ENCODE measurements at places on chromosomes 1 and 21.

- no peak for DNase-seq
These were observed 337.6 kb upstream of the SNX7 start for GRCh38 chr1:98323906-98324358.

- no peak for DNase-seq
These were observed 17.0 kb upstream of the ITLN2 start for GRCh38 chr1:160971618-160972056.

DNA sequence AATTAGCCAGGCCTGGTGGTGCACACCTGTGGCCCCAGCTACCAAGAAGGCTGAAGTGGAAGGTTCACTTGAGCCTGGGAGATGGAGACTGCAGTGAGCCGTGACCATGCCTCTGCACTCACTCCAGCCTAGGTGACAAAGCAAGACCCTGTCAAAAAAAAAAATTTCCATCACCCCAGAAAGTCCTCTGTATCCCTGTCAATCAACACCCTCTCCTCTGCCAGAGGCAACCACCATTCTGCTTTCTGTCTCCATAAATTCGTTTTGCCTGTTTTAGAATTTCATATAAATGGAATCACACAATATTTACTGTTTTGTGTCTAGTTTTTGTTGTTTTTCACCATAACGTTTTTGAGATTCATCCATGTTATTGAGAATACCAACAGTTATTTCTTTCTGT is 141.6 kb upstream of the SLC45A1 start:
- no peak for DNase-seq

- DNase-seq, result no peak
These were observed 47.6 kb downstream of the LPAR3 start for GRCh38 chr1:84845357-84845756.

DNA sequence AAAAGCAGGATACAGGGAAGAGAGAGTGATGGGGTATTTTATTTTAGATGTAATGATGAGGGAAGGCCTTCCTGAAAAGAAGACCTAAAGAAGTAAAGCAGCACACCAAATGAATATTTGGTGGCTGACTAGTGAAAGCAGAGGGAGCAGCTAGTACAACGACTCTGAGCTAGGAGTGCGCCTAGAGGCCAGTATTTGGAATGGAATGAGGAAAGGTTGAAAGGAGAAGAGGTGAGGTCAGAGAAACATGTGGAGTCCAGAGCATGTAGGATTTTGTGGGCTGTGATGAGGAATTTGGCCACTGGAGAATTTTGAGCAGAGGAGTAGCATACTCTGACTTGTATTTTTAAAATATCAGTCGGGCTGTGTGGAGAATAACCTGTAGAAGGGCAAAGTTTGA is 11.8 kb upstream of the RPL5 start:
- DNase-seq, result no peak

DNA sequence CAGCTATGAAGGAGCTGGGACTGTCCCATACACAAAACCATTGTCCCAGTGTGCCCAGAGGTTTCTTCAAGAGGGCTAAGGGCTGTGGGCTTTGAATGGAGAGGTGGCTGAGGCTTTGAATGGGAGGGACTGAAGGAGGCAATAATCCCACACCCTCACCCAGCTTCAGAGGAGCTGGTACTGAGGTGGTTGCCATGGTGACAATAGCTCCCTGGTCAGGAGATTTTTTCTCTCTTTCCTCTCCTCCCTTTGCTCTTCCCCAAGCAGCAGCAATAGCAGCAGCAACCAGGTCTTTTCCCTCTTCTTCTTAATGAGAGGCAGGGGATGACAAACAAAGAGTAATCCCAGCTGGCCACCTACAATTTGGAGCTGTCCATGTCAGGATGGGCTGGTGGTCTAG is 1.6 kb downstream of the HPCAL4 start:
- DNase-seq, result no peak

GRCh38 chr1:17137441-17137840 is 18.2 kb upstream of the PADI2 start:
- no peak for DNase-seq

- DNase-seq, result no peak
These were observed 14.9 kb downstream of the TCP10L start for GRCh38 chr21:32570456-32570855.

DNA sequence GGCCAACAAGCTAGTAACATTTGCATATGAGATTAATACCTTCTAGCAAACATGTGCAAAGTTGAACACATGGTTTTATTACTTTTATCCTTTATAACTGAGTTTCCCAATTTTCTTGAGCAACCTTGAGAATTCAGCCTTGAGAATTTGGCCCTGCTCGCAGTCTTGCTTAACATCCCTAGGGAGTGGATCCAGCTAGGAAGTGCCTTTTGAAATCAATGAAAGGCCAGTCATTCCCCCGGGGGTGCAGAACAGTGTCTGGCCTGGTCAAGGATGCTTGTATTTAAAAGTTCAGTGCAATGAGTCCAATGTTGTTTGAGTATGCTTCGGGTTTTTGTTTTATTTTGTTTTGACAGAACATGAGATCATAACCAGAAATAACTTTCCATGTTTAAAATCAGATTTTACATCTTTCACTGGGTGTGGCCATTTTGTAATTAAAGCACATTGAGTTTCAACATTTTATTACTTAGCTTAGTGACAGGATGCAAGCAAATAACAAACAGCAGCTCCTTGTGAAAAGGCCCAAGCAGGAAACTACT is 16.7 kb downstream of the PALMD start:
- no peak for DNase-seq

GRCh38 chr1:76006234-76006633 is 68.3 kb upstream of the ST6GALNAC3 start:
- no peak for DNase-seq

GRCh38 chr1:7856345-7856744 is 3.5 kb upstream of the UTS2 start:
- no peak for DNase-seq

DNA sequence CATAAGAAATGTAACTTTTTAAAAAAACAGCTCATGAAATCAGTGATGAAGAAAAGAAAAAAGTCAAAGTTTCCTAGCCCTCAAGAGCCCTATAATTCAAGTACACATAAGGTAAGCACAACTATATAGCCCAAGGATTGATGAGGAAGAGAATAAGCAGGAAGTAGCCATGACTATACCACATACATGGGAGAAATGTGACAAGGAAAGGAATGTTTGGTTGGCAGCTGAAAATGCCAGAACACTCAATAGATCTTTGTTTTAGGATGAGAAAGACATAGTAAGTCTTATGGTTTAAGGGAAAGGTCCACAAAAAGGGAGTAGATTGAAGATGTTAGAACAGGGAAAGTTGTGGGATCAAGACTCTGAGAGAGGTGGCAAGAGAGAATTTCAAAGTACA is 5.7 kb downstream of the DOCK7 start:
- DNase-seq, result no peak

DNA sequence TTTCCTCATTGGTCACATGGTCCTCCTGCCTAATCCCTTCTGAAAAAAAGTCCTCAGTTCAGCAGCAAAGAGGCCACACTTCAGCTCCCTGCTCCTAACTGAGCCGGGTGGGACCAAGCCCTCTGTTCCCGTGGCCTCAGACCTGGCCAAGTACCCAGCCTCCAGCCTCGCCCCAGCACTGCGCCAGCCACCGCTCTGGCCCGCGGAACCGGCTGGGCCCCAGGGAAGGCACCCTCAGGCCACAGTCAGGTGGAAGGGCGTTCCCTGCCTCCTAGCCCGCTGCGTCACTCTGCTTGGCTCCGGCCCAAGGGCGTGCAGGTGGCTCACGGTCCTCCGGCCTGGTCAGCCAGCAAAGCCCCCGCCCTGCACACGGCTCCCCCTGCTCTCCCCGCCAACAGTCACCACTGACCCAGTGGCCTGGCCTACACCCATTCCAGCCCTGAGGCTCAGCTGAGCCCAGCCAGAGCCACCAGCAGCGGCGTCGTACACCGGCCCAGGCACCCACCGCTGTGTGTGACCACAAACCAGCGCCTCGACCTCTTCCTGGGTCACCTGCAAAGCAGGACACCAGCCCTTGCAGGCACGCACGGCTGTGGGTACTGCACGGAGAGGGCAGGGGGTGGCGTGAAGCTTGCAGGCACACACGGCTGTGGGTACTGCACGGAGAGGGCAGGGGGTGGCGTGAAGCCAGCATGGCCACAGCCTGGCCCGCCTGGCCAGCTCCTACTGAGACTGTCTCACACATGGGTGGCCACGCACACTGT is 19.4 kb downstream of the NADK start:
- no peak for DNase-seq

- DNase-seq, result no peak
These were observed 19.6 kb downstream of the CA6 start for GRCh38 chr1:8965121-8965820.

DNA sequence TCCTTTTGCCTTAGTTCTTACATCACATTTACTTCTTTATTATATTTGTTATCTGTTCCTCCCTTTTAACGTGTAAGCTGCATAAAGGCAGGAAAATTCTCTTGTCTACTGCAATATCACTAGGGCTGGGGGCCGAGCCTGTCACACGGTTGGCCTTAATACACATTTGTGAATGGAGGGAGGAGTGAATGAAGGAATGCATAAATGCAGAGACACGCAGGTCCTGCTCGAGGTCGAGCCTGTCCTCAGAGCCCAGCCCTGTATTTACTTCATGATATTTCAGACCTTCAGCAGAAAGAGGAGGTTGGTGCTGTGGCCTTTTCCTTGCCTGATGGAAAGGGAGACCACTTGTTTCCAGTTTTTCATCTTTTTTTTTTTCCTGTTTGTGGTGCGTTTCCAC is 671.3 kb downstream of the PTPRU start:
- DNase-seq, result no peak

DNA sequence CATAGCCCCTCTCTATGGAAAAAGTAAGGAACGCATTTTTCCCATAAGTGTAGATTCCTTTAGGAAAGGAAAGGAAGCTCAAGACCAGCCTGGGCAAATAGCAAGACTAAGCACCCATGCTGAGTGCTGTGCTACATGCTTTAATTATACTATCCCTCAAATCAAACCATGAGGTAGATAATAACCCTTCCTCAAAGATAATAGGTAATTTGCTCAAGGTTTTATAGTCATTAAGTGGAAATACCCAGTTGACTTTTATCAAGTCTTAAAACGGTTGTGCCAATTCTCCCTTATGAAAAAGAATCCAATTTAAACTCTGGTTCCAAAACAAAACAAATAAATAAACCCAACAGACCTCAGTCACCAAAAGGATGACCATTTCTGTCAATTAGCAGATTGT is 3.4 kb downstream of the KIAA0319L start:
- no peak for DNase-seq

DNA sequence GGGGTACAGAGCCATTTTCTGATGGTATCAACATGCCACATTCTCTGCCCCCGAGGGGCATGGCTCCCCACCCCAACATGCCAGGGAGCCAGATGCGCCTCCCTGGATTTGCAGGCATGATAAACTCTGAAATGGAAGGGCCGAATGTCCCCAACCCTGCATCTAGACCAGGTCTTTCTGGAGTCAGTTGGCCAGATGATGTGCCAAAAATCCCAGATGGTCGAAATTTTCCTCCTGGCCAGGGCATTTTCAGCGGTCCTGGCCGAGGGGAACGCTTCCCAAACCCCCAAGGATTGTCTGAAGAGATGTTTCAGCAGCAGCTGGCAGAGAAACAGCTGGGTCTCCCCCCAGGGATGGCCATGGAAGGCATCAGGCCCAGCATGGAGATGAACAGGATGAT is 50.6 kb downstream of the ACP6 start:
- no peak for DNase-seq

DNA sequence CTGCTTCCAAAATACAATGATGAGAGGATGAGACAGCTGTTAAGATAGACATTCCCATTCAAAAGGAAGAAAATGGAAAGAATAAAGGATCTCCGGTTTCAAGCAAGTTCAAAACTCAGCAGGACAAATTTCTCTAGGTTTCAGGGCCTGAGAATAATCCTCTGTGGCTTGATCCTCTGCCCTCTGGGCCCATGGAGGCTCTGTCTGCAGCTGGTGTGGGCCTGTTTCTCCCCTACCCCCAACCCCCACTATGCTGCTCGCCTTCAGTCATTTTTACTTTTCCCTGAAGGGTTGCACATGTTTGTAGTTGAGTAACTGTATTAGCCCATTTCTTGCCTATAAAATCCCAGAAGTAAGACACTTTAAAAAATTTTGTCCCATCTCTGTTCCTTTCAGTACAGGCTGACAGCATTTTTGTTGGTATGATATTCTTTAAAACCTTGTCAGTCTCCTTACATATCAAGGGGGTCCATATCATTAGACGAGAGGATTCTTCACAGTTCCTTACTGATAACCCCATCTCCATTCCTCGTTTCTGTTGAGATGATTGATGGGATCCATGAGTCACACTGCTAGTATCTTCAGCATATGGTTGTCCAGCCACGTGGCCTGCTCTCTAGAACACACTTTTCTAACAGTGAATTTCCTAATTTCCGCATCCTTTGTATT is 10.5 kb downstream of the ZMYM4 start:
- DNase-seq, result no peak

DNA sequence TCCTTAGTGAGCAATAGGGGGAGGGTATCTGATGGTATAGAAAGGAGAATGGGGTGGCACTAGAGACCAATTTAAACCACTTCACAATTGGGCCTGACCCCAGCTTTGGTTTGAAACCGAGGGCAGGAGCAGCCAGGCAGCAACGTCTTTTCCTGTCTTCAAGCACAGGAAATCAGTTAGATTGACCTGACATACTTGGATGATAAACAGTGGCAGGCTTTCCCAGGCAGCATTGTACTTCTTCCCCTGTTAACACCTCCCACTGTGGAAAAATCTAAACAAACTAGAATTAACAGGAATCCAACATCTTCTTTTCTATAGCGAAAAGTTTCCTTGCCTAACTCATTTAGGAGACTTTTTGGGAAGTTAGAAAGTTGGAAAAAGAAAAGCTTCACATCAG is 40.6 kb downstream of the SELL start:
- DNase-seq, result no peak

DNA sequence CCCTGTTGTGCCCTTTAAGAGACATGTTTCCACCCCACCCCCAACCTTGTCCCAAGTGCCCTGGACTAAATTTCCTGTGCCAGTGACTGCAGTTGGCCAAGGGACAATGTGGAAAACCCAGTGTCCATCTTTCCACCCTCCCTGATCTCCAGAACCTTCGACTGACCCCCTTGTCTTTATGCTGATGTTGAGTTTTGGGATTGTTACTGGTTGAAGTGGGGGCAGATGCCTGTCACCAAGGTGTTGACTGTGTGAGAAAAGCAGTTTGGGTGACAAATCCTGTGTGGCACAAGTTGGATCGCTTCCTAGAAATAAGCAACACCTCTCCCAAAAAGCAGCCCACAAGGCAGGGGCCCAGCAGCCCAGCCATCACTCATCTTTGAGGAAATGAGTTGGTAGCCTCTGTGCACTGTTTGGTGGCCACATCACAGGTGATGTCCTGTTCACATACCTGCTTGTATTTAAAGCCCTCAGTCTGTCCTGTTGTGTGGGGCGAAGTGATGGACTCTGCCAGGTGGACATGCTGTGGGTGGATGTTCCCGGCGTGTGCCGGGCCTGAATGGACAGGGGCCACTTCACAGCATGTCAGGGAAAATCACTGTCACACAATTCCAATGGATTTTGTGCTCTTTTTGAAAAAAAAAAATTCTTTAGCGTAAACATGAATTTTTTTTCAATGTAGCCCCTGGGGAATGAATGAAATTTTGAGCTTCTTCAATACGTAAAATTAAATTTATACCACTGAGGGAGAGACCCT is 6.6 kb upstream of the MIIP start:
- no peak for DNase-seq

- DNase-seq, result no peak
These were observed 49.8 kb downstream of the PTGER3 start for GRCh38 chr1:70997793-70998192.

- DNase-seq, result no peak
These were observed 977.9 kb downstream of the ADGRL2 start for GRCh38 chr1:82778612-82779011.
